Astrocyte (in vitro differentiated cells and primary cell): ENCODE measurements at places on chromosomes 7 and 10.
A peak's percentile ranks its signal among the peaks of the same experiment; 100 is the strongest.

DNA sequence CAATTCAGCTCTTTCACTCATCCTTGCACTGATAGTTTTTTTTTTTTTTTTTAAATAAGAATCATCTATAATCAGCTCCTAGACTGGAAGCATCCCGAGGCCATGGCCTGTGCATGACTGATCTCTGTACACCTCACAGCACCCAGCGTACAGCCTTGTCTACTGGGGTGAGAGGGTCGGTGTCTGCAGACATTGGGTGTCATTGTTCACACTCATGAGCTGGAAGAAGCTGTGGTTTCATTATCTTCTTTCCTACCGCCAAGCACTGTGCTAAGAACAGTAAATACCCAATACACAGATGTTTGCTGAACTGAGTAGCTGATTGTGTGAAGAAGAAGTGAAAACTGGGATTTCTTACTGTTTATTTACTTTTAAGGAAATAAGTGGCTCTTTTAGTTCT lies 123.6 kb downstream of the CLEC2L start:
- DNase-seq = peak; percentile 39

DNA sequence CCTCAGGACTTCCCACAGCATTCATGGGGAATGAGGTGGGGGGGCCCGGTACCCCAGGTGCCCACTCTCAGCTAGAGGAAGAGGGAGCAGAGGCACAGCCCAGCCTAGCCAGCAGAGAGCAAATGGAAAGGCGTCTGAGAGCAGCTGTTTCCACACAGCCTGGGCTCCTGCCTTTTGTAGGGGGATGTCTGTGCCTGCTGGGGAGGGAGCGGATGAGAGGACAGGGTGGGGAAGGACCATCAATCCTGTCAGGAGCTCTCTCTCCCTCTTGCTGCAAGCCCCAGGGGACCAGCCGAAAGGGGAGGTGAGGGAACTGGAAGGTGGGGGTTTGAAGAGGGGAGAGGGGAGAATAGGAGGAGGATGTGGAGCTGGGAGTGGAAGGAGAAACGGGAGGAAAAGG lies at the start of gene PKD2L1:
Gene PKD2L1 (minus strand): TSS at position 150 of the 400 bp plus-strand sequence. CDS start 125 bp downstream, at position 25.
- DNase-seq = no peak

- peak; percentile 65 for DNase-seq
Observed at GRCh38 chr7:69782917-69783684, 184.8 kb downstream of the AUTS2 start.

DNA sequence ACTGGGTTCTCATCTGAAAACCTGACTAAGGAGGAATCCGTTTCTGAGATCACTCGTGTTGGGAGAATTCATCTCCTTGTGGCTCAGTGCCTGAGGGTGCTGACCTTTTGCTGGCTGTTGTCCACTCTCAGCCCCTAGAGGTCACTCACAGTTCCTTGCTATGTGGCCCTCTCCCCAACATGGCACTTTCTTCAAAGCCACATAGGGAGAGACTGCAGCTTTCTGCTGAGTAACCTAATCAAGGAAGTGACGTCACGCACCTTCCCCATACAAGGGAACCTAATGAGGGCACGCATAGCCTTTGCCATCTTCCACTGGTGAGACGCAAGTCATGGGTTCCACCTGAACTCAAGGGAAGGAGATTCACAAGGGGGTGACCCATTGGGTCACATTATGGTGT lies 23.2 kb downstream of the STEAP1B start:
- DNase-seq = no peak

- DNase-seq = peak; percentile 42
Observed at GRCh38 chr10:49115015-49115795, at the start of gene VSTM4. Gene VSTM4 (minus strand): TSS chr10:49115522. CDS start chr10:49115485, 37 bp downstream.

DNA sequence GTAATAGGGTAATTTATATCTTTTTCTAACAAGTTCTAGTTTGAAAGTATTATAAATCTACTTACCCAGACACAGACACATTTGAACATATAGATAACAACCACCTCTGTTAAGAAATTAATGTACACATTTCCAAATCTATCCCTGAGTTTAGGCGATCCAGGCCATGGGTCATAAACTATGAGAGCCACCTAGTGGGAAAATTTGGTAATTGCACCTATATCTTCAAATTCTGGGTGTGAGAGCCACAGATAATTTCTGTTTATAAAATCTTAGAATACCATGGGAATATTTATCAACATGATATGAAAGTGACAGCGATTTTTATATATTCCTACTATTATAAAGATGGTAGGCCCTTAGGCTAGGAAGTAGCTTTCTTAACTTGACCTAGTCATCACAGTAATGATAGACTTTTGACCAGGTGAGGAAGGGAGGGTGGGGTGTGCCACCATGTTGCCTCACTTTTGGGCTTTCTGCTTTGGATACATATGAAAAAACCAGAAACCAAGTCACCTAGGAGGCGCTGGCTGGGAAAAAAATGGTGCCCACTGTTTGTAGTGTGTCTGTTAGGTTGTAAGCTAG lies 8.0 kb upstream of the EPHA1 start:
- no peak for DNase-seq

DNA sequence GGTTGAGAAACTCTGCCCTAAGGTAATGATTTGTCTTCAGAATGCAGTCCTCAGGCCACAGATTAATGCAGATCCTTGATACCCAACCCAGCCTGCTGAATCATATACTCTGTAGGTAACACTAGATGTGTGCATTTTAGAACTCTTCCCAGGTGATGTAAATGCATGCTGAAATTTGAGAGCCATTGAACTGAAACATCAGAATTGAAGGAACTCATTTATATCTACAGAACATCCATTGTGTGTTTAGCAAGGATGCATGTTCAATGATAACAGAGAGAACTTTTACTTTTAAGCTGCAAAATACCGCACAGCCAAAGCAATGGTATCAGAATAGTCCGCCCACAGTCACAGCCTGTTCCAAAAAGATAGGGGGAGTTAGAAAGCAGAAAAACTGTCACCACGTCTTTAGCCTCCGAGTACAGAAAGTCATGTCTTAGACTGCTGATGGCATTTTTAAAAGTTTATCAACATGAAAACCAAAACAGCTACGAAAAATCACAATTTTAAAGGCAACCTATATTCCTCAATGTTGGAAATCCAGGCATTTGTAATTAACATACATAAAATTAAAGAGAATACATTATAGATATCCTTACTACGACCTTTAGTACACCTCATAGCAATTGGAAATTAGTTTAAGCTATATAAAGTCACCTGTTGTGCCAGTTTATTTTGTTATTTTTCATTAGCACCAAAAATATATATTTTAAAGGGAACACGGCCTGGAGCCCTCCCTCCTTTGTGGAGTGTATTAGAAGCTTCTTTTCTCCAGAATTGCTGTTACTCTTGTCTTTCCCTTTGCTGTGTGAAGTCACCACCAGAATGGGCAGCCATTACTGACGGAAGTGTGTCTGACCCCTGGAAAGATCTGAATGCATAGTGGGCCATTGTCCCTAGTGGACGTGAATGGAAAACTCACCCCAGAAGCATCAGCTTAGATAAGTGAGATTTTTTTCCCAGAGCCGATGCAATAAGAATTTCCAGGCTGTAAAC lies 65.8 kb upstream of the PRKAR2B start:
- DNase-seq = no peak

DNA sequence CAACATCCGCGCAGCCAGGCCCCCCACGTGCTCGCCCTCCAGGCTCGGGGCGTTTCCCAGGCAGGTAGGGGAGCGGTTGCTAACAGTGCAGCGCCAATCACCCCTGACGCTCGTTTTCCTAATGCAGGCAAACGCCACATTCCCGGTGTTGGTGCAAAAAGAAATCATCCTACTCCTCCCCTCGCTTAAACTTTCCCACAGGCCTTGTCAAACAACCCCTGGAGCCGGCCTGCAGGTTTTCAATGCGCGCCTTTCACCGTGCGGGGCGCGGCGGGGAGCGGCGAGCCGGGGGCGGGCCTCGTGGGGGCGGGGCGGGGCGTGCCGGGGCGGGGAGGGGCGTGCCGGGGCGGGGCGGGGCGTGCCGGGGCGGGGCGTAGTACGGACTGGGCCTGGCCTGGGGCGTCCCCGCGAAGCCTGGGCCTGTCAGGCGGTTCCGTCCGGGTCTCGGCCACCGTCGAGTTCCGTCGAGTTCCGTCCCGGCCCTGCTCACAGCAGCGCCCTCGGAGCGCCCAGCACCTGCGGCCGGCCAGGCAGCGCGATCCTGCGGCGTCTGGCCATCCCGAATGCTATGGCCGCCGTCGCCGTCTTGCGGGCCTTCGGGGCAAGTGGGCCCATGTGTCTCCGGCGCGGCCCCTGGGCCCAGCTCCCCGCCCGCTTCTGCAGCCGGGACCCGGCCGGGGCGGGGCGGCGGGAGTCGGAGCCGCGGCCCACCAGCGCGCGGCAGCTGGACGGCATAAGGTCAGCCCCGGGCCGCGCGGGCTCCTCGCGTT lies at the start of gene ECHDC3:
Gene ECHDC3 (plus strand): TSS at position 374 of the 770 bp plus-strand sequence. CDS start 195 bp downstream, at position 569.
- DNase-seq = peak; percentile 26

- DNase-seq = no peak
Observed at GRCh38 chr7:115135146-115135545, 213.3 kb downstream of the MDFIC start.

GRCh38 chr7:2520131-2520760 lies 672 bp downstream of the LFNG start:
- no peak for DNase-seq

- DNase-seq = no peak
Observed at GRCh38 chr10:14875941-14876340, 2.7 kb upstream of the SUV39H2 start.

- no peak for DNase-seq
Observed at GRCh38 chr7:82506208-82506607, 62.6 kb upstream of the CACNA2D1 start.

- DNase-seq = no peak
Observed at GRCh38 chr7:157575777-157576176, 239.0 kb downstream of the DNAJB6 start.

GRCh38 chr10:72158176-72158575 lies 57.6 kb upstream of the ANAPC16 start:
- DNase-seq = no peak

DNA sequence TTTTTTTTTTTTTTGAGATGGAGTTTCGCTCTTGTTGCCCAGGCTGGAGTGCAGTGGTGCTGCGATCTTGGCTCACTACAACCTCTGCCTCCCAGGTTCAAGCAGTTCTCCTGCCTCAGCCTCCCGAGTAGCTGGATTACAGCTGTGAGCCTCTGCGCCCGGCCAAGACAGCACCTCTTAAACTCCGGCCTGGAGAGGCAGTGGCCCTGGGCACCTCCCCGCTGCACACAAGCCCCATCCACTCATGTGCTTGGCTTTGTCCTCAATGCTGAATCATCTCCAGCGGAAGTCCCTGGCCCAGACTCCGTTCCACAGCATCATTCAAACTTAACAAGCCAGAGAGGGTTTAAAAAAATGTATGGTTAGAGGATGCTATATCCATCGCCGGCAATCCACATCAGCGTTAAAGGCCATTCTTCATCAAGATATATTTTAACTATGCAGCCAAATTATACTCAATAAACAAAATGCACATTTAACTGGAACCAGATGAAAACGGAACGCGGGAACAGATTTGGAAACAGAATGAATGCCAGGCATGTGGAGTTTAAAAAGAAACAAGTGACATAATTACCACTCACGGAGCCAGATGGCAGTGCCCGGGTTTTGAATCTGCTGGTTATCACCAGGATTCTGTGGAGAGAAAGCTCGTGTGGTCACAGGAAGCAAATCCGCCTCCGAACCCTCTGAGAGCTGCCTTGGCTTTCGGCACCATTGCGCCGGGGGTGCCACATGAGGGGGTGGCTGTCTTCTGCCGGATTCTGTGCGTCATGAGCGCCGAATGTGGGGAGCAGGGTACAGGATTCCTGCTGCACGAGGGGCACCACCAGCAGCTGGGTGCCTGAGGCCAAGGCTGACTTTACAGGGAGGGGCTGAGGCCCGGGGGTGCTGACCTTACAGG lies 45.6 kb upstream of the CFAP46 start:
- DNase-seq = peak; percentile 89
